Left ventricle myocardium superior (tissue), 1 donor: ENCODE measurements at places on chromosomes 3 and 15. TPM values are rescaled to one million over a fixed set of nuclear protein-coding genes. Genes with fewer than 3 reads are reported as not detected.

MAGEL2 gene
- total RNA-seq, result 0.05 TPM

- DNase-seq, result no peak
Observed at GRCh38 chr3:197371591-197372046, 73.2 kb upstream of the DLG1 start.

DNA sequence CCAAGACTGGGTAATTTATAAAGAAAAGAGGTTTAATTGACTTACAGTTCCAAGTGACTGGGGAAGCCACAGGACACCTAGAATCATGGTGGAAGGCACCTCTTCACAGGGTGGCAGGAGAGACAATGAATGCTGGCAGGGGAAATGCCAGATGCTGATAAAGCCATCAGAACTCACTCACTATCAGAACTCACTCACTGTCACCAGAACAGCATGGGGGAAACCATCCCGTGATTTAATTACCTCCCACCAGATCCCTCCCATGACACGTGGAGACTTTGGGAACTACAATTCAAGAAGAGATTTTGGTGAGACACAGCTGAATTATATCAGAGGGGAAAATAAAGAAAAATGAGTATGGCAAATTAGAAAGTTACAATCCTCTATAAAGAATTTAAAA, 310.9 kb downstream of the BCHE start:
- DNase-seq, result no peak

- DNase-seq, result peak; percentile 71
Observed at GRCh38 chr15:81752546-81752942, 293.3 kb downstream of the MEX3B start.
